ENCODE measurements at places on chromosomes 4 and X. TPM values are rescaled to one million over a fixed set of nuclear protein-coding genes. Genes with fewer than 3 reads are reported as not detected.
A peak's percentile ranks its signal among the peaks of the same experiment; 100 is the strongest.

DNA sequence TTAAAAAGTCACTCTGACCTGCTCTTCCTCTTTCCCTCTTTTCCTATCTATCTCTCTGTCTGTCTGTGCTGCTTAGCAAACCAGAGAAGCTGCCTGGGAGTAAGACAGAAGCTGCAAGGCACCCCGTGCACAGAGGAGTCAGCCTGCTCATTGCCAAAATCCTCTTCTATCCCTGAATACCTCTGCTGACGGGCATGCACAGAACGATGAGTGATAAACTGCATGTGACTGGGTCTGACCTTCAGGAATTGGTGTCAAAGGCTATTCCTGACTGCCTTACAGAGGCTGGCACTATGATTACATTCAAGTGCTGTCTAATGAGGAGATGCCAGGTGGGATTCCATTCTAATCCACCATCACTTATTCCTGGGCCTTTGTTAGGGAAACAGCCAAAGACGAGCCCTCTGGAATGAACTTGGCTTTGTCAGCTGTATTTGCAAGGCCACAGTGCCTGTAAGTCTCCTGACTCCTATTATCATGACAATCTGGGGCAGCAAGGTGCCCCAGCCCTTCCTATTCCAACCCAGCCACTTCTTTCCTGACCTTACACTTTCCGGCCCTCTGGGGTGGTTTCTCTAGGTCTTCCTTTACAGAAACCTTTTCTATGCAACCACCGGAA is 45.4 kb upstream of the CTAG2 start:
- peaks cover 31% of the 10 kb centered on the region for H3K4me1 ChIP-seq
- no peak overlapping the region for H3K27ac ChIP-seq
- H3K36me3 ChIP-seq, result no peaks in the 10 kb centered on the region
- DNase-seq, result no peak

- H3K27me3 ChIP-seq, result no peaks in the 10 kb centered on the region
- peak; percentile 51 for DNase-seq
- H3K36me3 ChIP-seq, result no peaks in the 10 kb centered on the region
- 0 out of 2 replicates have a peak, but pooled peaks cover 3% of the 10 kb centered on the region for H3K4me1 ChIP-seq
- no peak overlapping the region for H3K4me3 ChIP-seq
Observed at GRCh38 chr4:144374065-144374464, 233.5 kb upstream of the GYPA start.

- H3K36me3 ChIP-seq, result peaks cover 4% of the 10 kb centered on the region
- no peaks in the 10 kb centered on the region for H3K4me1 ChIP-seq
- H3K27ac ChIP-seq, result no peak overlapping the region
- no peaks in the 10 kb centered on the region for H3K27me3 ChIP-seq
Observed at GRCh38 chr4:105767579-105767978, 59.0 kb downstream of the GSTCD start.

DNA sequence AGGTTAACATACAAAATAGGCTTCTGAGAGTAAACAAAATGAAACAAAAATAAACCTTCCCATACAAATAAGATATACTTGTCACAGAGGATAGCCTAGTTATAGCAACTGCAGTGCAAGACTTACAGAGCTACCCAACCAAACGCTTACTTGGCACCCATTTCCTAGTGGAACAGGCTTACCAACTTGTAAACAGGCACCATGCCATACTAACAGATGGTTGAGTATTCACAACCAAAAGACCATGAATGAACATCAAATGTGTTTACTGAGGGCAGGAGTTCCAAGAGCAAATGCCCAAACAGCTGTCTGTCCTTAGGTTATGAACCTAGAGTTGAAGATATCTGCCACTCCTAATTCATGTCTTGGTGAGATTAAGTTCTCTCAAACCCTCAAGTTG is 2629.2 kb downstream of the PCDH7 start:
- no peaks in the 10 kb centered on the region for H3K4me1 ChIP-seq
- H3K4me3 ChIP-seq, result no peak overlapping the region
- DNase-seq, result no peak
- H3K27ac ChIP-seq, result no peak overlapping the region
- no peaks in the 10 kb centered on the region for H3K36me3 ChIP-seq

Gene SMPX
- not detected for total RNA-seq

- no peaks in the 10 kb centered on the region for H3K36me3 ChIP-seq
- no peak for DNase-seq
- H3K27ac ChIP-seq, result no peak overlapping the region
- no peak overlapping the region for H3K4me3 ChIP-seq
- no peaks in the 10 kb centered on the region for H3K4me1 ChIP-seq
Observed at GRCh38 chrX:70960730-70961129, 29.8 kb upstream of the SLC7A3 start.

Gene ERAS
- not detected for total RNA-seq

GRCh38 chrX:72381439-72382201 is 75.9 kb upstream of the CITED1 start:
- no peaks in the 10 kb centered on the region for H3K36me3 ChIP-seq
- no peak overlapping the region for H3K27ac ChIP-seq
- DNase-seq, result no peak
- H3K4me1 ChIP-seq, result no peaks in the 10 kb centered on the region
